ENCODE measurements at places on chromosomes 11 and 22.

DNA sequence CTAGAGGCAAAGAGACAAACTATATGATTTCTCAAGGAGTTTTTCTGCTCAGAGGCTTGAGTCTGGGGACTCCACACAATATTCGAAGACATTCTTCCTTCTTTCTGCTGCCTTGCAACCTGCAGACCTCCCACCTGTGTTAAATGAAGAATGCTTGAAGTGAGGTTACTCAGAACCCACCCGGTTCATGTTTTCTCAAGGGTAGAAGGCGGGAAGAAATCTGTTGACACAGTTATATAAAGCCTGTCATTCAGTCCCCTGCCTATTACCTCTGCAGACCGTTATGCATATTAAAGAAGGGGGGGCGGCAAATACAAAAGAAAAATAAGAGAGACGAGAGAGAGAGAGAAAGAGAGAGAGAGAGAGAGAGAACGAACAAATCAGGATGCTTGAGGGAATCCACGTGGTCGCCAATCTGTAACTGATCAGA lies 2.2 kb upstream of the KMT2A start:
- peak; percentile 41 for DNase-seq

DNA sequence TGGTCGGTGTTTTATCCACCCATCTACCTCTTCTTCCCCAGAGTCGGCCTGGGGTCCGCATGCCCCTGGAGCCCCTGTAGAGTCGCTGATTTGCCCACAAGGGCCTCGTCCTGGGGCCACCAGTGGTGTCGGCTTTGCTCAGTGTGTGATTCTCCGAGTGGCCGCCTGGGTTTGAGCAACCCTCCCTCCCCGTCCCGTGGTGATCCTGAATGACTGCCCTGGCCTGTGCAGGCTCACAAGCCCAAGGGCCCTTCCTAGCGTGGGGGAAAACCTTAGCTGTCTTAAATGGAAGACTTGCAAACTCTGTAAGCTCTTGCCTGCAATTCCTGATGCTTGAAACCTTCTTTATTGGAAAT lies 128.3 kb downstream of the OSBP2 start:
- DNase-seq = no peak

- no peak for DNase-seq
Observed at GRCh38 chr11:128463979-128464378, 123.4 kb downstream of the ETS1 start.

DNA sequence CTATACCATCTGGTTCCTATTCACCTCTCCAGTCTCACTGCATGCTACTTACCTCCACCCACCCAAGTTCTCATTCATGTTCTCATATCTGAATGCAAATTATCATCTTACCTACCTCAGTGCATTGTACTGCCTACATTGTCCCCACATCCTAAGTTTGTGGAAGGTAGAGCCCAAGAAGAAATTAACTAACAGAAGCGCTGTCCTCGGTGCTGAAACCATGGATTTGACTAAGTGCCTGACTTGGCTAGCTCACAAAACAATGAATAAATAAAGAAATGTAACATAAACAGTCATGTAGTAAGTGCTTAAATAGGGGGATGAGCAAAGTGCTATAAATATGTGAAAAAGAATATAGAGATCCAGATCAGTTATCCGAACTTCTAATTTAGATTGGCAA lies 63.2 kb downstream of the GRIA4 start:
- DNase-seq = peak; percentile 45

DNA sequence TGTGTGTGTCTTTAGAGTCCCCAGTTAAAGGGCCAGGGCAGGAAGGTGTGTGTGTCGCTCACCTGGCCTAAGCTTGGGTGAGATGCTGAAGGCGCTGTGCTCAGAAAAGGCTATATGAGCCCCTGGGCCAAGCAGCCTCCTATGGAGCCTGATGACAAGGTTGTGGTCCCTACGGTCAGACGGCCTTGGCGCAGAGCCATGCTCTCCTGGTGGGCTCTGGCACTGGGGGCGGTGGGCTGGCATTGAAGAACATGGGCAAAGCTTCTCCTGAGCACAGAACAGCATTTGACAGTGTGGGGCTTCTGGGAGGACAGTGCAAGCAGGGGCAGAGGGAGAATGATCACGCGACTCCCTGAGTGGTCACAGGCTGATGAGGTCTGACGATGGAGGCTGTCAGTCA lies 10.7 kb upstream of the LRRC10B start:
- DNase-seq = no peak

GRCh38 chr11:101718402-101718801 lies 134.6 kb upstream of the TRPC6 start:
- peak; percentile 67 for DNase-seq

GRCh38 chr11:20937826-20938225 lies 268.4 kb downstream of the NELL1 start:
- no peak for DNase-seq

- DNase-seq = no peak
Observed at GRCh38 chr11:74538680-74539079, 45.2 kb upstream of the LIPT2 start.

- no peak for DNase-seq
Observed at GRCh38 chr11:6415797-6416196, 3.1 kb downstream of the APBB1 start.

DNA sequence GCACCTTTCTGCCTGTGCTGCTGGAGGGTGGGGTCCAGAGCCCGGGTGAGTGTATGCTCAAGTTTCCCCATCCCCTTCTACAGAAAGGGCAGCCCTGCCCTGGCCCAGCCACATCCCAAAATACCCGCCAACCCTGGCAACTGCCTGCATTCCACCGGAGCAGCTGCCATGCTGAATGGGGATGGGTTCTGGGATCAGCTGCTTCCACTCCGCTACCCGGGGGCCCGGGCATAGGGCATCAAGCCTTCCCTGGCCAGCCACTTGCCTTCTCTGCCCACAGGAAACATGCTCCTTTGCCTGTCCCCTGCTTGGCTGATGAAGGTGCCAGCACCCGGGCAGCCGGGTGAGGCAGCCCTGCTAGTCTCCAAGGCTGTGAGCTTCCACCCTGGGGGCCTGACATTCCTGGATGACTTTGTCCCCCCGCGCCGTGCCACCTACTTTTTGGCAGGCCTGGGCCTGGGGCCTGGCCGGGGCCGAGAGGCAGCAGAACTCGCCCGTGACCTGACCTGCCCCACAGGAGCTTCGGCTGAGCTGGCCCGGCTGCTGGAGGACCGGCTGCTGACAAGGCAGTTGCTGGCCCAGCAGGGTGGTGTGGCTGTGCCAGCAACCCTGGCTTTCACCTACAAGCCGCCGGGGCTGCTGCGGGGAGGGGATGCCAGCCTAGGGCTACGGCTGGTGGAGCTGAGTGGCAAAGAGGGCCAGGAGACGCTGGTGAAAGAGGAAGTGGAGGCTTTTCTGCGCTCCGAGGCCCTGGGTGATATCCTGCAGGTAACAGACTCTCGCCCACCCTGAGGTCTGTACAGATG lies 3.2 kb downstream of the CARNS1 start:
- DNase-seq = no peak

- DNase-seq = no peak
Observed at GRCh38 chr11:4763096-4763495, 6.6 kb downstream of the OR51F1 start.

- DNase-seq = no peak
Observed at GRCh38 chr11:12052676-12053605, 44.5 kb upstream of the DKK3 start.

- peak; percentile 79 for DNase-seq
Observed at GRCh38 chr11:99368583-99368982, 347.8 kb downstream of the CNTN5 start.

DNA sequence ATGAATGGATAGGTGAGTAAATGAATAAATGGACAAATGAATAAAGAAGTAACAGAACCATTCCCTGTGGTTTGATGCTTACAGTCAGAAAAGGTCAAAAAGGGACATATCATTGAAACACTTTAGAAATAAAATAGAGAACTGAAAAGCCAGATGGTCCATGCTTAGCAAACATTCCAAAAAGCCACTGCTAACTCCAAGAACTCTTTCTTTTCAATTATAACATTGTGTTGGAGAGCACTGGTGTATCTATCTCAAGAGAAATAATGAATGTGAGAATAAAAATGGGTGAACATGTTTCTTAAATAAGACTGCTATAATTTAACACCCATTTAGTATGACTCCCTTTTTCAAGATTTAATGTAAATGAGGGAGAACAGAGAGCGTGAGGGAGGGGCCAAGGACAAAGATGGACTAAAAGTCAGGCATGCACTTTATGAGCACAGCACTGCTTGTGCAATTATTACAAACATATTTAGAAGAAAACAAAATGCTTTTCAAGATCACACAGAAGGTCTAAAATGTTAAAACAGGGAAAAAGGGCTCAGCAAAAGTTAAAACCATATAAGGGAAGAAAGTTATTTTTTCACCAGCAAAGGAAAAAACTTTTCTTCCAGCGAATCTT lies 224.3 kb upstream of the PITPNB start:
- no peak for DNase-seq

DNA sequence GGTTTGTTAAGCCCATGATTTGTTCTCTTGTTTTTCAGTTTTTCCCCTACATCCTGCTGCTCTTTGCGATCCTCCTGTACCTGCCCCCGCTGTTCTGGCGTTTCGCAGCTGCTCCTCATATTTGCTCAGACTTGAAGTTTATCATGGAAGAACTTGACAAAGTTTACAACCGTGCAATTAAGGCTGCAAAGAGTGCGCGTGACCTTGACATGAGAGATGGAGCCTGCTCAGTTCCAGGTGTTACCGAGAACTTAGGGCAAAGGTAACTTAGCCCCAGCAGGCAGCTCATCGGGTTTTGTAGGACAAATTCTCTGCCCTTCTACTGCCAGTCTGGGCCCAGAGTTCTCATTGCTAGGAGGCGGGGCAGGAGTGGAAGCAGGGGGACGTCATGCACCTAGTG lies 49.7 kb downstream of the PANX1 start:
- DNase-seq = no peak

DNA sequence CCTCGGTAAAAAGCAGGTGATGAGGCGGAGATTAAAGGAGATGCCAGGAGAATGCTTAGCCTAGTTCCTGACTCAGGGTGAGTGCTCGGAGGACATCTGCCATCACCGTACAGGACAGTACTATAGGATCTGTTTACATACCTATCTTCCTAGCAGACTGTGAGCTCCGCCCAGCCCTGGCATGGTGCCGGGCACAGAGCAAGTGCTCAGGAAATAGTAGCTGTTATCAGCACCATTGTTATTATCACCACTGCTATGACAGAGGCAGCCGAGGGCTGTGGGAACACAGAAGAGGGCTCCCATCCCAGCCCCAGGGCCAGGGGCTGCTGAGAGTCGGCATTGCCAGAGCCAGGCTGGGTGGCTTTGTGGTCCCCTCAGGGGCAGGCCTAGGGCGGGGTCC lies 642 bp upstream of the SEPTIN3 start:
- DNase-seq = no peak

GRCh38 chr11:78577495-78577894 lies 2.8 kb upstream of the NARS2 start:
- no peak for DNase-seq

DNA sequence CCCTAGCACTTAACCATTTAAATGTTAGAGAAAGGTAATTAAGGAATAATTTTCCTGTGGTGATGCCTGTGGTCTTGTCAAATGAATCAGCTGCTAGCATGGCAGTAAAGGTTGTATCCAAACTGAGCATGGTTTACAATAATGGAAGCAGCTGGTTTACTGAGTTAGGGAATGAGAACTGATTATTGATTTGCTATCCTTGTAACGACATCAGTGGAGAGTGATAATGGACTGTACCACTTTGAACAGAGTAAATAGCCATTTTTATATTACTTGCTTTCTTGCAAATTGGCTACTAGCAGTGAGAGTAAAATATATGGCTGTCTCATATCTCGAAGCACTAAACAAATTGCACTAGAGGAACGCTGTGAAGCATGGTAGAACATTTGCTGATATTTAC lies 589.0 kb upstream of the ANO5 start:
- DNase-seq = no peak

DNA sequence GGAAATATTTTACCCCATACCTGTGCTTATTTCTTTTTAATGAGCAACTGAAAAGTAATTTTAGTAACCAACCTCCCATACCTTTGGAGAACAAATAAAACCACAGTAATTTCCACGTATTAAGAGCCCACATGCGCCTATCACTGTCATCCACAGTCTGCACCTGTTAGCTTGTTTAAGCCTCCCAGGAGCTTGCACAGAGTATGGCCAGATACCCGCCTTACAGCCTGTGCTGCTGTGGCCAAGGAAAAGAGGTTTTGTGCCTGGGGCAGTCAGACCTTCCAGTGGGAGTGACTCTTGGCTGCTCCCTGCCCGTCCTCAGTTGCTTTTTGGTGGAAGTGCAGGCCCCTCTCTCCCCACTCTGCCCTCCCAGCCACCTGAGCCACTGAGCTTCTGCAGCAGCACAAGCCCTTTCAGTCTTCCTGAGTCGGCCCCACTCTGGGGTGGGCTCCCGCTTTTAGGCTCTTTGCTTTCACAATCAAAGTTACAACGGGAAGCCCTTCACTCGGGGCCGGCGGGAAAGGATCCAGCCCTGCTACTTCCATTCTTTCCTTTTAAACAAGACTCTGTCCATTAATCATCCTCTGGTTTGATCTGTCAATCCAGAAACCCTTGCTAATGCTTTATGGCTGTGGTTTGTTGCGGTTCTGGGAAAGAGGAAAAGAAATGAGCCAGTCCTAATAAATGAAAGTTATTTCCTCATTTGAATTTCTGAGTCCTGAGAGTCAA lies 308.8 kb downstream of the TBC1D22A start:
- no peak for DNase-seq

GRCh38 chr22:28934026-28934425 lies 50.7 kb downstream of the ZNRF3 start:
- DNase-seq = no peak

DNA sequence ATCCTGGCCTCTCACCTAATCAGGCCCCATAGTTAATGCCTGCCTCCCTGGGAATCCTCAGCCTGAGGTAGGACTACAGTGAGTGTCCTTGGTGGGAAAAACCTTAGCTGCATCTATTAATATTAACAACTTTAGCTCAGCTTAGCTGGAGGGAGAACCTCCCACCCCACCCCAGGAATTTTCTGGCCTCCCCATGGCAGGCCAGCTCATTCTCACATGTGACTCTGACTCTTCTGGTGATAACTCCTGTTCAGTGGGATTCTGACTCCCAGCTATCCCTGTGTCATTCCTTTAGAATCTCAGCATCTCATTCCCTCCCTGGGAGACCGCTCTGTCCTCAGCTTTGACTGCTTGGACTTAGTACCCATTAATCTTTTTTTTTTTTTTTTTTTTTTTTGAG lies 14.5 kb downstream of the ART5 start:
- peak; percentile 80 for DNase-seq

- DNase-seq = peak; percentile 5
Observed at GRCh38 chr22:22060200-22061084, 77.9 kb upstream of the TOP3B start.

GRCh38 chr11:35420371-35420770 lies 1.0 kb upstream of the SLC1A2 start:
- no peak for DNase-seq

DNA sequence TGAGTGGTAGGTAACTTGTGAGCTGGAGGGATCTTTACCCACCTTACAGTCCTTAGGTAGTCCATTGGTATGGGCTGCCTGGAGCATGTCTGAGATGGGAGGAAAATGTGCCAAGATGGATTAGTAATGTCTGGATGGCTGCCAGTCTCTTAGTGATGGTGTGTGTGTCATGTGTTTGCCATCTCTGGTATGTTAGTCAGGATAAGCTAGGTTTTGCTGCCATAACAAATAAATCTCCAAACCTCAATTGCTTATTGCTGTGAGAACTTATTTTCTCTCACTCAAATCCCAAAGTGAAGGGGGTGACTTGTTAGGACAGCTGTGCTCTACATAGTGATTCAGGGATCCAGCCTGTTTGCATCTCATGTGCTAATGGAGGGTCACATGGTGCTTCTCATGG lies 40.9 kb upstream of the MYEOV start:
- DNase-seq = peak; percentile 7
